Bronchial smooth muscle cell (primary cell): ENCODE measurements at places on chromosomes 3 and 15. TPM values are rescaled to one million over a fixed set of nuclear protein-coding genes. Genes with fewer than 3 reads are reported as not detected.

FGD5 gene
- 0.16 TPM in 1 of 2 replicates, not detected in the other for total RNA-seq

KBTBD8 gene
- total RNA-seq: 0.77 and 1.4 TPM in 2 replicates

HOMER2 gene
- 9.0 and 10.2 TPM in 2 replicates for total RNA-seq

NR1I2 gene
- under 0.01 TPM in 1 of 2 replicates, not detected in the other for total RNA-seq

TMEM108 gene
- not detected in 2 replicates for total RNA-seq

CRELD1 gene
- total RNA-seq: 20.0 and 45.3 TPM in 2 replicates

ITGA11 gene
- total RNA-seq: 0.63 and 22.3 TPM in 2 replicates

GAP43 gene
- 3.9 and 6.1 TPM in 2 replicates for total RNA-seq
